ENCODE measurements at places on chromosomes 7 and 10. TPM values are rescaled to one million over a fixed set of nuclear protein-coding genes. Genes with fewer than 3 reads are reported as not detected.

GRCh38 chr10:73838827-73839226 lies 27.4 kb upstream of the NDST2 start:
- no peak for DNase-seq

GRCh38 chr10:792792-793100 lies 103.3 kb upstream of the DIP2C start:
- no peak for DNase-seq

GRCh38 chr7:2786607-2787116 lies 57.4 kb downstream of the GNA12 start:
- DNase-seq, result no peak

DNA sequence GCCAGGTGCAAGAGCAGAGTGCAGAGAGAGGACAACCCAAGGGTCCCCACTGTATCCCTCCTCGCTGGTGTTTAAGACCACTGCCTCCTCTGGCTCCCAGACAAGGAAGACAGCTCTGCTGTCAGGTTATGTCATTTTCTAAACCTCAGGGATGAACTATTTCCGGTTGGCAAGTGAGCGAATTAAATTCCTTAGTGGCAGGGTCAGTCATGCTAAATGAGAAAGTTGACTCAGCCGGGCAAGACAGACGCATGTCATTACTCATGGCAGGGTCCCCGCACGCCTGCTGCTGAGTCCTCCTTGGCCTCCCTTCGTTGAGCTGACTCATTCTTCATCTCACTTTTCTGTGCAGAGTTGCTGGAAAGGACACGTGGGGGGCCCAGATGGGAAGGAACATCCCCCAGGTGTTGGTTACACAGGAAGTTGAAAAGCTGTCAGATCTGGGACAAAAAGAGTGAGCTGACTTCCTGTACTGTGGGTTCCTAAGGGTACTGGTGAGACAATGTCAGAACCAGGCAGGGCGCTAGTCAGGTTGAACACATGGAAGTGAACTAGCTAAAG lies 47.1 kb upstream of the UCN3 start:
- DNase-seq, result no peak

GRCh38 chr7:110531186-110531585 lies 559.7 kb upstream of the LRRN3 start:
- no peak for DNase-seq

DNA sequence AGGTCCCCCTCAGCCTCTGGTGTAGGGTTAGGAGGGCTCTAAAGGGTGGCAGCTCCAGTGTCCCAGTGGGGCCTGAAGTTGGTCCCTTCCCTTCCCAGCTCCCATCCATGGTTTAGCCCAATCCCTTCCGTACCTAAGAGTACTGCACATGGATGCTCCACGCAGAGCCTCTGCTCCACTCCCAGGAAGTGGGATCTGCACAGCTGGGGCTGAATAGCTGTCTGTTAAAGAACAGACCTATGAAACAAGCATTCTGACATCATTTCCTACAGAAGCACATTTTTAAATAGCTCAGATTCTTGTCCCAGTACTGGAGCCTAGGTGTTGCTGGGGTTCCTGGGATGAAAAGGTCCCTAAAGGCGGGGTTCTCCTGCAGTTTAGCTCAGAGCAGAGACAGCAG lies 135.9 kb downstream of the ZMYND11 start:
- DNase-seq, result no peak

Gene OPN1SW
- not detected for total RNA-seq

GRCh38 chr10:124025660-124026588 lies 67.5 kb downstream of the CHST15 start:
- no peak for DNase-seq

DNA sequence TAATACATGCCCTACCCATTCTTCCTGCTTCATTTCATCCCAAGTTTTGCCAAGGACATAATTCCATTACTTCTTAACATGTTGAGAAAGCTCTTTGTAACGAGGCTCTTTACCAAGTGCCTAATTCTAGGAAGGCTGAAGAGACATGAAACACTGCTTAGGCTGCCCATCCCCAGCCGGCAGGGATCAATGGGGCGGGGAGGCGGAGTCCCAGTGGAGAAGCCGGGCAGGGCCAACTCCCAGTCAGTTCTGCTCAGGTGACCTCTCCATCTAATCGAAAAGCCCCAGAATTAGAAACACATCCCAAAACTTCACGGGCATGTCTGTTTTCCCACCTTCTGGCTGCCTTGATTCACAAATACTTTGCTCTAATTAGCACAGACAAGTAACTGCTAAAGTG lies 89.5 kb upstream of the LYZL1 start:
- DNase-seq, result no peak

Gene ACBD7
- not detected for total RNA-seq

DNA sequence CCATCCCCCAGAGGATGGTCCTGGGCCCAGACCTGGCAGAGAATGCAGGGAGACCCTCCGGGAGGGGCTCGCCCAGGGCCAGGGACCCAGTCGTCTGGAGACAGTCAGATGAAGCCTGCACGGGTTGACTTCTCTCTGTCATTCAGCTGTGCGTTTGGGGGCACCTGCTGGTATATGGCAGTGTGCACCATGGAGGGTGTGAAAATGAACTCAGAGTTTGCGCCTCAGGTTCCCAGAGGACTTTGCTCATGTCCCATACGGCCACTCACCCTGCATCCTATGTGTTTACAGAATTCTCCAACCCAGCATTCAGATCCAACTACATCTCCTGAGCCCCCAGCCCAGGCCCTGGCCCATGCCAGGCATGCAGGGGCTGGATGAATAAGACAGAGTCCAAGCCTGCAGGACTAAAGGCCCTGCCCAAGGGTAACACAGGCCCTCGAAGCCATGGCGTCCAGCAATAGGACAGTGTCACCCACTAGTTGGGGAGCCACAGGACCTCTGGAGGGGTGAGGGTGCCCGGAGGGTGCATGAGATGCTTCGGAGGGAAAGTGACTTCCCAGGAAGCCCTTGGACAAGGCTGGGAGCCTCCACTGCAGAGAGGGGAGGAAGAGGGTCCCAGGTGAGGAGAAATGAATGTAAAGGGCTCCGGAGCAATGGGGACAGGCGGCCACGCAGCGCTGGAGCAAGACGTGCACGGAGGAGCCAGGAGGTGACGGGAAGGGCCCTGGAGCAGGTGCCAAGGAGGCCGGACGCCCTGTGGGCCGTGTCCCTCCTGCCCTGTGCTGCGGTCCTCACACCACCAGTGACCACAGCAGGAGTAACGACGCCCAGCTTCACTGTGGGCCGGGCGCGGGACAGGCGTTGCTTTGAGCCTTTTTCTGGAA lies 36.3 kb downstream of the CALML3 start:
- DNase-seq, result no peak

GRCh38 chr10:124145109-124145870 lies 51.9 kb upstream of the CHST15 start:
- peak; percentile 81 for DNase-seq

DNA sequence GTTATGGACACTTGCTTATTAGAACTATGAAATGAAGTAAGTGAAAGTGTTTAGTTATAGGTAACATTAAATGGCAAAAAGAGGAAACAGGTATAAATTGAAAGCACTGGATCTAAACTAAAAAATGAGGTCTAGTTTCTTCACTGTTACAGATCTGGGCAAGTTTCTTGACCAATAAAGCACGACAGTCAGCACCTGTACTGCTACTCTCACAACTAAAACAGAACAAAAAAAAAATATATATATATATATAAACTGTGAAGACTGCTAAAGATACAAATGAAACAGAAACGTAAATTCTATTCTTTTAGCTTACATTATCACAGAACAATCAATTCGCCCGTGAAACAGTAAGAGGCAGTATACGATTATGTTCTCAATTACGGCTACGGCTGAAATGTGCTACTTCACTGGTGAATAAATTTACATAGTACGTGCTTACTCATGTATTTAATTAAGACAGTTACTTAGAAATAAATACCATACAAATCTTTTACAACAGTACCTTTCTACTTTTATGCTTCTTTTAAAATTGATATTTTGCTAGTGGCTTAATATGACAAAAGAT lies 4.2 kb downstream of the AHR start:
- DNase-seq, result no peak

- DNase-seq, result no peak
These were observed 5.7 kb upstream of the TNRC18 start for GRCh38 chr7:5429253-5429856.

DNA sequence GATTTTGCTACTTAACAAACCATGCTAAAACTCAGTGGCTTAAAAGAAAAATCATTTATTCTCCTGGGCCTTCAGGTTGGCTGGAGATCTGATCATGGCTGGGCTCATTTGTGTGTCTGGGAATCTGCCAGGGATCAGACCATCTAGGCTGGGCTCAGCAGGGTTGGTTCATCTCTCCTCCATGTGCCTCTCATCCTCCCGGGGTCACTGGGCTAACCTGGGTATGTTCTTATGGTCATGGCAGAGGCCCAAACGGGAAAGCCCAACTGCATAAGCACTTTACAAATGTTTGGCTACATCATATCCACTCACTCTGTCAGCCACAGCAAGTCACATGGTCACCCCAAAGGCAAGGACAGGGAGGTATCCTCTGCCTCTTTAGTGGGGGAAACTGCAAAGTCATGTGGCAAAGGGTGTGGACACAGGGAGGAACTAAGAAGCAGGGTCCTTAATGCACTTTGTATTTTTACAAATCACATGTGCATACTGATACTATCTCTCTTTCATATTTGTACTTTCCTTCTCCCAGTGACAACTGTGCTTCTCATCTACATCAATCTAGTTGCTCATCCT lies 231.4 kb downstream of the BUB3 start:
- no peak for DNase-seq

DNA sequence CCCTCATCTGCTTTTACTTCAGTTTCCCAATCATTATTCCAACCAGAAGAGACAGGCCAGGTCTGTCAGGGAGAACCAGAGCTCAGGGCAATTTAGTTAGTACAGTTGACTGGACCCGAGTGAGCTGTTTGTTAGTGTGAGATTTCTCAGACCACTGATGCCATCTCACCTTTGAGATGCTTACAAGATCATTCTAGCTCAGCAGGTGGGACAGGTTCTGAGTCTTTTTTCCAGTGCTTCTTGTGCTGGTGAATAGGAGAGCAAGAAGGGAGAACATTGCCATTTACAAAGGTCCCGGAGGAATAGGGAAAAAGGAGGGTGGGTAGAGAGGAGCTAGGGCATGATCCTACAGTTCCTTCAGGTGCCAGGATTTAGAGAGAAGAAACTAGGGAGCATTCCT lies 112.4 kb upstream of the IFRD1 start:
- no peak for DNase-seq

DNA sequence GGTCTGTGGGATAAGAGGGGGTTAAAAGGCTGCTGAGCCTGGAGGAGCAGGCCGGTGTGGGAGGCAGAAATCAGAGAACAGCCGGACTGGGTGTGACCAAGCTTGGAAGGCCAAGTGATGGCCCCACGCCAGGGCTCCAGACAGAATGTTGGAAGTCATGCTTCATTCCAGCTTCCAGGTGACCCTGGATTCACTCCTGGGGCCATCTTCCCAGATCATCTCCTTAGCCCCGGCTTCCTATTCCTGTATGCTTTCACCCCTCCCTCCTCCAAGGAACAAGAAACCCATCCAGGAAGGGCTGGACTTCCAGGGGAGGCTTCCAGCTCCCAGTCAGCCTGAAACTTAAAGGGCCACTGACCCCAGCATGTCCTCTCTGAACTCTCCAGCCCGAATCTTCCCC lies 1.0 kb downstream of the INMT start:
- DNase-seq, result peak; percentile 76

GRCh38 chr7:123844712-123845219 lies at the start of gene HYAL4:
Gene HYAL4, plus strand, starts transcription at chr7:123845169. Its CDS starts 23,105 bp downstream, at chr7:123868274.
- no peak for DNase-seq

Gene INSYN2A
- not detected for total RNA-seq

Gene AGAP9
- total RNA-seq, result 4.5 TPM

- no peak for DNase-seq
These were observed 244.6 kb downstream of the SORCS1 start for GRCh38 chr10:106919871-106920282.

GRCh38 chr10:49109669-49110340 lies 5.5 kb downstream of the VSTM4 start:
- DNase-seq, result peak; percentile 64

Gene ANKRD61
- not detected for total RNA-seq

DNA sequence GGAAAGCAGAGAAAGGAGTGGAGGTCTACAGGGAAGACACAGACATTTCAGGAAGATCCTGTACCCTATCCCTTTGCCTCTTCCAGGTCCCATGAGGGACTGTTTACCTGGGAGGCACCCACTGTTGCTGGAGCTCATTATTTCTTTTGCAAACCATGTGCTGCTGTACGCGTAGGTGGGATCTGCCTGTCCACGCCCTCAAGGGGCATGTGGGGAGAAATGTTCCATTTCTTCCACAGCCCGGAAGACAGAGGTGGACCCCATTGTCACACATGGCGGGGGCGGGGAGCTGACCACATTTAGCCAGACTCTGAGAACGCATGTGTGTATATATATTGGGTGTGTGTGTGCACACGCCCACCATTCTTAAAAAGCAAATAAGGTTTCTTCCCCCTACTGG lies 2.0 kb downstream of the PLXNA4 start:
- DNase-seq, result no peak

GRCh38 chr10:111890046-111890445 lies 293.5 kb downstream of the GPAM start:
- no peak for DNase-seq

DNA sequence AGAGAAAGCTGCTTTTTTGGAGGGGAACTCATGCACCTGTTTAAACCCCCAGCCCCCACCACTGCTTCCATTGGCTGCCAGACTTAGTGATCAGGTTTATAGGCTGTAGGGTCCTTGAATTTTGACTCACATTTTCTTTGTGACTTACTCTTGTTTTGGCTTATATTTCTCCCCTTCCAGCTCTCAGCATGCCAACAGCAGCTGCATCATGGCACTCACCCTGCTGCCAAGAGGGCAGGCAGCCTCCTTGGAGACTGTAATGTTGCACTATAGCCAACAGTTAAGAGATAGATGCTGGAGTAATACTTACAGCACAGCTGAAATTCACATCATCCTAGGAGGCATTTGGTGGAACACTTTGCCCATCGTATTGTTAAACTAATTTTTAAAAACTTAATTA lies 98.0 kb upstream of the GLCCI1 start:
- DNase-seq, result no peak

DNA sequence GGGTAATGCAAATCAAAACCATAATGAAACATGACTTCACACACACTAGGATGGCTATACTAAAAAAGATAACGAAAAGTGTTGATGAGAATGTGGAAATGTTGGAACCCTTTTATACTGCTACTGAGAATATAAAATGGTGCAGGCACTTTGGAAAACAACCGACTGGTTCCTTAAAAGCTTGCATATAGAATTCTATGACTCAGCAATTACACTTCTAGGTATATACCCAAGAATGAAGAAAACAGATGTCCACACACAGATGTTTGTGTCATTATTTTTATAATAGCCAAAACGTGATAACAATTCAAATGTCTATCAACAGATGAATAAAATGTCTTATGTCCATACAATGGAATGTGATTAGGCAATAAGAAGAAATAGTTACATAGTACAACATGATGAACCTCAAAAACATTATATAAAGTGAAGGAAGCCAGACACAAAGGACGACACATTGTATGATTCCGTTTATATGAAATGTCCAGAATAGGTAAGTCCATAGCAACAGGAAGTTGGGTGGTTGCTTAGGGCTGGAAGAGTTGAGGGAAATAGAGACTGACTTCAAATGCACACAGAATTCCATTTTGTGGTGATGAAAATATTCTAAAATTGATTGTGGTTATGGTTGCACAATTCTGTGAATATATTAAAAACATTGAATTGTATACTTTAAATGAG lies 148.3 kb upstream of the PHYHIPL start:
- no peak for DNase-seq

- DNase-seq, result no peak
These were observed 34.3 kb upstream of the PTF1A start for GRCh38 chr10:23157691-23158369.

Gene AGR2
- total RNA-seq, result not detected

Gene MGMT
- 19.2 TPM for total RNA-seq

Gene ABCB1
- total RNA-seq, result 3.0 TPM

- DNase-seq, result no peak
These were observed 55.2 kb upstream of the TNRC18 start for GRCh38 chr7:5478568-5479430.

Gene OR2A1
- total RNA-seq, result 0.28 TPM
